ENCODE measurements at places on chromosomes 12 and 14.
A peak's percentile ranks its signal among the peaks of the same experiment; 100 is the strongest.

DNA sequence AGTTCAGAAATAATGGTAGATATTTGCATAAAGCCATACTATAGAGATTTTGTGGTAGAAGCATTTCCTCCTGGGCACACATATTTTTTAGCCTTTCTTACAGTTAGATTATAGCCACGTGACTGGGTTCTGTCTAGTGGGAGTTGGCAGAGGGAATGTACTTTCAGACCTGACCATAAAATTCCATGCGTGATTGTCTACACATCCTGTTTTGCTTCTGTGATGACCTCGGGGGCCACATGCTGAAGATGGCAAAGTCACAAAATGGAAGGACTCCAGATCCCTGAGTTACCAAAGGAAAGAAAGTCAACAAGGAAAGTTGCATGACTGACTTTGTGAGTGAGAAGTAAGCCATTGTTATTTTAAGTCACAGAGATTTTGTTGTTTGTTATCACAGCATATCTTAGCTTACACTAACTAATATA lies 14.6 kb upstream of the MIA2 start:
- DNase-seq = no peak
- H3K36me3 ChIP-seq = peaks cover 2% of the 10 kb centered on the region
- H3K27ac ChIP-seq = no peak overlapping the region
- no peaks in the 10 kb centered on the region for H3K27me3 ChIP-seq
- no peak overlapping the region for H3K4me3 ChIP-seq

- H3K27me3 ChIP-seq = no peaks in the 10 kb centered on the region
- peaks cover 56% of the 10 kb centered on the region for H3K36me3 ChIP-seq
- H3K4me1 ChIP-seq = no peaks in the 10 kb centered on the region
- no peak overlapping the region for H3K27ac ChIP-seq
- peak; percentile 16 for DNase-seq
- no peak overlapping the region for H3K4me3 ChIP-seq
These were observed 10.9 kb downstream of the TCHP start for GRCh38 chr12:109910969-109911348.

DNA sequence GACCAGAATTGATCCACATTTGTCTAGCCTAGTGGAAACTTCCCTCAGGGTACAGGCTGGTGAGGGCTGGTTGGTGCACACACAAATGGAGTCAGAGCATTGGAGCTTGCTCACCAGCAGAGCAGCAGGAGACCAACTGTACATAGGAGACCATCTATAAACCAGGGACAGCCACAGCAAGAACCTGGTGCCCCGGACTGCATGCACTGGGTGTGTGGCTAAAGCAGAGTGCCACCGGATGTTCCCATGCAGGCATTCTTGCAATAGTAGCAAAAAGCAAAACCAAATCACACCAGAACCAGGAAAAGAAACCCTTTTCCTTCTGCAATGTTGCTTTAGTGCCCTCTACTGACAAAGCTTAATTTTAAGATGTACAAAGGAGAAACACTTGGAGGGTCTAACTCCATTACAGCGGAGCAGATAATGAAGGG lies 136.4 kb downstream of the MDGA2 start:
- DNase-seq = no peak
- no peaks in the 10 kb centered on the region for H3K36me3 ChIP-seq

- H3K27me3 ChIP-seq = peaks cover 2% of the 10 kb centered on the region
- peak overlapping the region; percentile 74 for H3K27ac ChIP-seq
- H3K4me1 ChIP-seq = peaks cover 37% of the 10 kb centered on the region
- no peak for DNase-seq
- no peak overlapping the region for H3K4me3 ChIP-seq
These were observed 39.4 kb upstream of the FBRSL1 start for GRCh38 chr12:132450418-132451171.

DNA sequence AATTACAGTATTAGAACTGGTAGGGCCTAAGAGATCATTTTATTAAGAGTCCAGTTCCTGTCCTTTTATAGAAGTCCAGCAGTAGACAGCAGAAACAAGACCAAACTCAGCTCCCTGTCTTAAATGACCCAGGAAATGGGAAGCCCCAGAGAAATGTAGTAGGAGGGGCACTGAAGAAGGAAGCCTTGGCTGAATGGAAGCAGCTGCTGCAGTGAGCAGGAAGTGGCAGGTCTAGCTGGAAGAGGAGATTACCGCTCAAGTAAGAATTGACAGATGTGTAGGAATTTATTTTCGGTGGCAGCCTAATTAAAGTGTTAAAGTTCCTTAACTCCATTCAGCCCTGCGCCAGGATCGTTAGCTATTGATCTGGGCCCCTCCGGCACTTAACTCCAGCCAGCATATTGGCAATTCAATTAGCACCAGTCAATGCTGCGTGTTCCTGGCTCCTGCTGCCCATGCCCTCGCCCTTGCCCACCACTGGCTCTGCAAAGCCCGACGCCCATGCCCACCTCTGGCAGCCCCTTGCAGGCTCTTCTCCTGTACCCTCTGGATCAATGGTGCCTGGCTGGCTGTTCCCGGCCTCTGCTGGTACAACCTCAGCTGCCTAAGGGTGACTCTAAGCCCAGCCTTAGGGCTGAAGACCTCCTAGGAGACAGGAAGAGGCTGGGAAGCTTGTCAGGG lies 21.1 kb downstream of the ZFHX2 start:
- no peak for DNase-seq
- no peak overlapping the region for H3K4me3 ChIP-seq
- H3K27ac ChIP-seq = no peak overlapping the region
- H3K27me3 ChIP-seq = no peaks in the 10 kb centered on the region
- peaks cover 9% of the 10 kb centered on the region for H3K4me1 ChIP-seq

GRCh38 chr14:31252865-31253264 lies 45.3 kb upstream of the HECTD1 start:
- H3K27ac ChIP-seq = no peak overlapping the region
- no peak overlapping the region for H3K4me3 ChIP-seq
- no peaks in the 10 kb centered on the region for H3K27me3 ChIP-seq

DNA sequence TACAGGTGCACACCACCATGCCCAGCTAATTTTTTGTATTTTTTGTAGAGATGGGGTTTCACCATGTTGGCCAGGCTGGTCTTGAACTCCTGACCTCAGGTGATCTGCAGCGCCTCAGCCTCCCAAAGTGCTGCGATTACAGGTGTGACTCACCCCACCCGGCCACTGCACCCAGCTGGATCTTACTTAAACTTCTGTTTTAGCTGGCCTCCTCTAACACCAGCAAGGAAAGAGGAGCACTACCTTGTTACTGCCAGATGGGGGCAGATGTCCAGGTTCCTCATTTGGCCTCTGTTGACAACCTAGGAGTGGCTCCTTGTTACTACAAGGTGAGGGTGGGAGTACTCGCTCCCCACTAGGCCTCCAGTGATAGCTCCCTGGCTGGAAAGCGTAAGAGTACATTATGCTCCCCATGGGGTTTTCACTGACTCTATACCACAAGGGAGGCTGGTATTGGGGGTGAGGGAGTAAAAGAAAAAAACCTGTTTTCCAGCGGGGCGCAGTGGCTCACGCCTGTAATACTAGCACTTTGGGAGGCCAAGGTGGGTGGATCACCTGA lies 13.2 kb upstream of the ARF6 start:
- H3K27ac ChIP-seq = peak overlapping the region; percentile 71
- no peak overlapping the region for H3K4me3 ChIP-seq
- DNase-seq = peak; percentile 63
- H3K27me3 ChIP-seq = peaks cover 4% of the 10 kb centered on the region
- H3K4me1 ChIP-seq = peaks cover 30% of the 10 kb centered on the region

GRCh38 chr12:52528641-52529143 lies 8.5 kb upstream of the KRT5 start:
- no peak overlapping the region for H3K27ac ChIP-seq
- H3K4me3 ChIP-seq = no peak overlapping the region
- peaks cover 7% of the 10 kb centered on the region for H3K4me1 ChIP-seq

DNA sequence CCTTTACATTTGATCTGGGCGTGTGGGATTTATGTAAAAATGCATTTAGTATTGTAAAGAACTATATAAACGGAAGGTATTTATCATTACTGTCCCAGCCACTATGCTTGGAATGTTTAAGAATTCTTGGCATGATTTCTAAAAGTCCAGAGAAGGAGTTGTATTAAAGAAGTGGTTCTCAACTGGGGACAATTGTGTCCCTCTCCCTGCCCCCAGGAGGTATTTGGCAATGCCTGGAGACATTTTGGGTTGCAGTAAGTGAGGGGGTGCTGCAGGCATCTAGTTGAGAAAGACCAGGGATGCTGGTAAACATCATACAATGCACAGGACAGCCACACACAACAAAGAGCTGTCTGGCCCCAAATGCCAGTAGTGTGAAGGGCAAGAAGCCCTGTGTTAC lies 7.2 kb downstream of the SLC38A1 start:
- DNase-seq = no peak
- H3K27ac ChIP-seq = no peak overlapping the region
- H3K4me1 ChIP-seq = peaks cover 31% of the 10 kb centered on the region

- DNase-seq = no peak
- H3K27me3 ChIP-seq = no peaks in the 10 kb centered on the region
- H3K4me3 ChIP-seq = no peak overlapping the region
These were observed 103.0 kb downstream of the PEBP1 start for GRCh38 chr12:118238888-118239287.

DNA sequence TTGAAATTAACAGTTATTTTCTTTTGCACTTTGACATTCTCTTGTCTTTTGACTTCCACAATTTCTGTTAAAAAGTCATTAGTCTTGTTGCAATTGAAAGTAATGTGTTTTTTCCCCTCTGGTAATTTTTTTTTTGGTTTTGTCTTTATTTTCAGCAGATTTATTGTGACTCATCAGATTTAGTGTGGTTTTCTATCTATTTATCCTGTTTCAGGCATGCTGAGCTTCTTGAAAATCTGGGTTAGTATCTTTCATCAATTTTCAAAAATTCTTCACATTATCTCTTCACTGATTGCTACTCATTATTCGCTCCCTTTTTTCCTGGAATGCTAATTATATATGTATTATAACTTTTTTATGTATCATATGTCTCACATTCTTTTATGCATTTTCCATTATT lies 15.3 kb upstream of the NTF3 start:
- no peak overlapping the region for H3K27ac ChIP-seq
- no peaks in the 10 kb centered on the region for H3K4me1 ChIP-seq
- DNase-seq = no peak
- H3K36me3 ChIP-seq = no peaks in the 10 kb centered on the region
- H3K27me3 ChIP-seq = peaks cover 12% of the 10 kb centered on the region

GRCh38 chr14:34826661-34827060 lies 48.5 kb downstream of the BAZ1A start:
- DNase-seq = no peak
- no peak overlapping the region for H3K4me3 ChIP-seq
- H3K4me1 ChIP-seq = peaks cover 20% of the 10 kb centered on the region
- no peak overlapping the region for H3K27ac ChIP-seq
- no peaks in the 10 kb centered on the region for H3K27me3 ChIP-seq

- peaks cover 84% of the 10 kb centered on the region for H3K27me3 ChIP-seq
- H3K36me3 ChIP-seq = no peaks in the 10 kb centered on the region
- no peak overlapping the region for H3K4me3 ChIP-seq
- no peak for DNase-seq
These were observed 5.4 kb downstream of the BMP4 start for GRCh38 chr14:53951243-53951626.

GRCh38 chr12:100326208-100326607 lies 30.7 kb upstream of the SLC17A8 start:
- no peak overlapping the region for H3K27ac ChIP-seq
- peaks cover 27% of the 10 kb centered on the region for H3K36me3 ChIP-seq
- no peaks in the 10 kb centered on the region for H3K4me1 ChIP-seq
- no peaks in the 10 kb centered on the region for H3K27me3 ChIP-seq
- DNase-seq = no peak
- H3K4me3 ChIP-seq = no peak overlapping the region

DNA sequence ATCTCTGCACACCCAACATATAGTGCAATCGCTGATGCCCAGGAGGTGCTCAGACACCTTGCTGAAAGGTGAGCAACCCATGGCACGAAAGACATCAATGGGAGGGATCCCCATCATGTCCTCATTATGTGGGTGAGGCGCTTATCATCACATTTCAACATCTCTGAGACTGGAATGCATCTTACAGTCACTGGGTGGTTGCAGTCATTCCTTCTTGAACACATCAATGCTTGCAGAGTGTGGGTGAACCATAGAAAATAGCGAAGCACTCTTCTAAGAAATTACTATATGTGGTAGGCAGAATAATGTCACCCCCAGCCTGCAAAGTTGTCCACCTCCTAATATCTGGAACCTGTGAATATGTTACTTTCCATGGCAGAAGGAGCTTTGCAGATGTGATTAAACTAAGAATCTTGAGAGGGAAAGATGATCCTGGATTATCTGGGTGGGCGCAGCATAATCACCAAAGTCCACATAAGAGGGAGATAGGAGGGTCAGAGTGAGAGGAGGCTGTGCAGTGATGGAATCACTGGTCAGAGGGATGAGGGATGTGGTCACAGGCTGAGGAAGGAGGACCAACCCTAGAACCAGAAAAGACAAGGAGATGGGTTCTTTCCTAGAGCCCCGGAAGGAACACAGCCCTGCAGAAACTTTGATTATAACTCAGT lies 51.2 kb downstream of the GLRX5 start:
- DNase-seq = no peak
- no peaks in the 10 kb centered on the region for H3K36me3 ChIP-seq
- no peaks in the 10 kb centered on the region for H3K4me1 ChIP-seq
- no peak overlapping the region for H3K27ac ChIP-seq
- H3K27me3 ChIP-seq = no peaks in the 10 kb centered on the region
- no peak overlapping the region for H3K4me3 ChIP-seq

GRCh38 chr12:109716512-109717389 lies 3.1 kb downstream of the FAM222A start:
- no peak for DNase-seq
- peaks cover 7% of the 10 kb centered on the region for H3K4me1 ChIP-seq
- no peak overlapping the region for H3K4me3 ChIP-seq

DNA sequence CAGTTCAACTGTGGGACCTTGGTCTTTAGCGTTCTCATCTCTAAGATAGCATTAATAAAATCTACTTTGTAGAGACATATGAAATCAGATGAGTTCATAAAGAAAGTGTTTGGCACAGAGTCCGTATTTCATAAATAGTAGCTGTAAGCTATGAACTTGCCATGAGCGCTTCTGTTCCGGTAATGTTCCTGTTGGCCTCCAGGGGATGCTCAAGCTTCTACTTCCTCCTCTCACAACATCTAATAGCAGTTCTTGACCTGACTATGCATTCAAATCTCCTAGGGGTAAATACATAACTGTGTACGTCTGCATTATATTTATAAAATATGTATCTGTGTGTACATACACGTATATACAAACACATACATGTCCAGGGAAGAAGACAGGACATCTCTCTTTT lies 288.2 kb upstream of the TMPO start:
- no peak overlapping the region for H3K27ac ChIP-seq
- no peaks in the 10 kb centered on the region for H3K36me3 ChIP-seq
- H3K4me3 ChIP-seq = no peak overlapping the region
- no peaks in the 10 kb centered on the region for H3K27me3 ChIP-seq
- no peak for DNase-seq

- no peak overlapping the region for H3K4me3 ChIP-seq
- DNase-seq = no peak
- peaks cover 5% of the 10 kb centered on the region for H3K36me3 ChIP-seq
These were observed 244.4 kb upstream of the FOXN3 start for GRCh38 chr14:89661392-89661791.

DNA sequence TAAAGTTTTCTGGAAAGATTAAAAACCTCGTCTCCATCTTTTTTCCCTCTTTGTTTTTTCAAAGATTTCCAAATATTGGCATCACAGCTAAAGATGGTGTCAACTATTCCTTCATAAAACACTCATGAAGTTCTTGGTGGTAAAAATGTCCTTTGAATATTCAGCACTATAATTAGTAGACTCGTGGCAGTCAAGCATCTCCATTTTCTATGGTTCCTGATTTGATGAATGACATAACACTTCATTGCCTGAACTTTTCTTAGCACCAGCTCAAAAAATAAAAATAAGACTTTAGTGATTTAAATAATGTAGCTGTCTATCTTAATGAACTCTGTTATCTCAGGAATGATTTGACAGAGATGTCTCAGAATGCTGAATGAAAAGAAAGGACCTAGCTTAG lies 19.7 kb downstream of the UBE2N start:
- no peaks in the 10 kb centered on the region for H3K27me3 ChIP-seq
- peaks cover 7% of the 10 kb centered on the region for H3K36me3 ChIP-seq
- H3K4me3 ChIP-seq = no peak overlapping the region
- no peak overlapping the region for H3K27ac ChIP-seq
- no peak for DNase-seq
- H3K4me1 ChIP-seq = peaks cover 76% of the 10 kb centered on the region
